Inflammatory macrophage treated with lipopolysaccharide for 4 hours (primary cell): ENCODE measurements at places on chromosomes 12 and 14.

DNA sequence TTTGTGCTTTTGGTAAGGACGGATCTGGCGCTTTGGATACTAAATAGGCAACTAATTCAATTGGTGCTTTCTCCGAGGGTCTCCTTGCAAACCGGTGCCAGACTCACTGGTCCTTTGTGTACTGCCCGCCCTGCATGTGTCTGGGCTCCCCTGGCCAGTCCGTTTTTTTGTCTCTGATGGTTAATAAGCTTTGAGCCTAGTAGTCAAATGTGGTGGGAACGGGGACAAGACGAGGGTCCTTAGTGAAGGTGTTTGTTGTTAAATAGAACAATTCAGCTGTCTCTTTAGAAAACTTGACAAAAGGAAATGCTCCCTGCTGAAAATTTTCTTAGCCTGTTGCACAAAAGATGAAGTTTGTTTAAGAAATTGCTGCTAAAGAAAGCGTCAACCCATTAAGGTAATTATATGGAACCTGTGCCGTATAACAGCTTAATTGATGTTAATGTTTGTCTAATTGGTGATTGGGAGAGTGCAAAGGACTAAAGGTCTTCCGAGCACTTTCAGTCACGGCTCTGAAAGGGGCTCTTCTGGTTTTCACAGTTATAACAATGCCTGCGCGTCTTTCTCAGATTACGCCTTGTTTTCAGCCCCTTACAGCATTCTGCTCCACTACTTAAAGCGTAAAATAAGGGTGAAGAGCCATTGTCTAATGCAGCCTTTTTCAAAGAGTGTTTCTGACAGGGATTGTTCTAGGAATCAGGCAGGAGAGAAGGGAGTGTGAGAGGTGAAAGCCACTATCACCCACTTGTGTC, 537.4 kb downstream of the PRKD1 start:
- DNase-seq = no peak

- no peak for DNase-seq
Observed at GRCh38 chr12:45587877-45588533, 141.5 kb upstream of the ARID2 start.

- no peak for DNase-seq
Observed at GRCh38 chr14:38528582-38528981, 272.7 kb upstream of the CLEC14A start.

DNA sequence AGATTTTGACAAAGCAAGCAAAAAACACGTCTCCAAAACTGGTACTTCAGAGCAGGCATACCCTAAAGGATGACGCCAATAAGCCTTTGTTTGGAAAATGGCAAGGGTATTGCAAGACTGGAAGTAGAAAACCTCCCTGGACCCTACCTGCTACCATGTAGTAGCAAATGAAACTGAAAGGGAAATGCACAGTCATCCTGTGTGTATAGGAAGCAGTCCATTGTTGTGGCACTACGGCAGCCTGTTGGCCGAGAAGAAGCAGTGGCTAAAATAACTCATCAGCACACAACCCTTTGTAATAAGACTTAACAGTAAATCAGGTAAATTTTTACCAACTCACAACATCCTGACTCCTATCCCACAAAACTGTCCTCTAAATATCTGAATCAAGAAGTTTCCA, 386.4 kb downstream of the RGS6 start:
- peak; percentile 10 for DNase-seq

DNA sequence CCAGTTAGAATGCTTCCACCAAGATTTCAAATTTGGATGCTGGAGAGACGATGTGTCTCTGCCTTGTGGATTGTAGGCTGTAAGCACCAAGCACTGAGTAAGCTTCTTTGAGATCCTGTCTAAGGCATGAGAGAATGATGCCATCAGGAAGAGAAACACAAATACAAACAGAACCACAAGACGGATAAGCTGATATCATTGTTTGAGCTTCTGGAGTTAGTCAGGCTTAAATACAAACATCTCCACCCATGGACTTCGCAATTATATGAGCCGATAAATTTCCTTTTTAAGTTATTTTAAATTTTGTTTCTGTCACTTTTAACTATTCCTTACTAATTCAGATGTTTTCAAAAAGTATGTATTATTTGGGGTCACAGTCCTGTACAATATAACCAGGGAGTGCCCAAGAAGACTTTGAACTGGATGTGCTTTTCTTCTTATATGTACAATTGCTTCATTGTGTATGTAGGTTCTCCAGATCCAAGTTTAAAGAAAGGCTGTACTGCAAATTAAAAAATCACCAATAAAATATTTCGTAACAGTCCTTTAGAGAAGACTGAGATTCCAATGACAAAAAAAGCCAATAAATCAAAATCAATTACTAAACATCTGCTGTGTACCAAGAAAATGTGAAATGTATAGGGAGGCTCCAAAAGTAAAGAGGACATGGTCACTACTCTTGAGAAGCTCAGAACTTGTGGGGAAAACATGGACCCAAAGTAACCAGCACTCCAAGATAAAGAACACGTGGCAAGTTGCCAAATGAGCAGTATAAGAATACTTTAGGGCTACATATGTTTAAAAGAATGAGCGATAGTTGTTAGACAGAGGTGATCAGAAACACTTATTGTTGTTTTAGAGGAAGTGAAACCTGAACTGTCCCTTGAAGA, 274.1 kb downstream of the ADAMTS20 start:
- DNase-seq = no peak

DNA sequence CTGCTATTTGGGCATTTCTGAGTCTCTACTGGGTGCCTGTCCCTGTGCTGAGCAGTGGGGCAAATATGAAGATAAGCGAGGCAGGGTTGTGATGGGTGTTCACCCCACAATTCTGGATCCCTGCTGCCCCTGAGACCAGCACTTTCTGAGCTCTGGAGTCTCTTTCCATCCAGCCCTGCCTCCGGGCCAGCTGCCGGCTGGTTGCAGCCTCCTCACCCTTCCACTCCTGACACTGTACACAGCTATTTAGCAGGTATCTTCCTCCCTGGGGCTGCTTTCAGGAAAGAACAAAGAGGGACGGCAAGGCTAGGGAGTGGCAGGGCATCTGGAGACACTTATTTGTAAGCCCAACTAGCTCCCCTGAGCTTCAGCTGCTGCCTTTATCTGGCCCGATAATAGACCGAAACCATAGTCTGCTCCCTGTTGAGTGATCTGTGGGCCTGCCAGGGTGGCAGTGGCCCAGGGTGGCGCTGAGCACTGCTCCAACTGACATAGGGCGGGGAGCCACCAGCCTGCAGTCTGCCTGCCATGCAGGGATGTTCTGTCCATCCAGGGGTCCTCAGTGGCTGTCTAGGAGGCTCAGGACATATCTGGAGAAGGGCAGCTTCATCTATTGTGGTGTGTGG, 7.6 kb upstream of the KRT80 start:
- no peak for DNase-seq

GRCh38 chr12:131340616-131341210, 370.2 kb upstream of the SFSWAP start:
- no peak for DNase-seq

- peak; percentile 58 for DNase-seq
Observed at GRCh38 chr12:107027636-107028053, 40.7 kb upstream of the MTERF2 start.
